Left renal pelvis (tissue), 4 donors: ENCODE measurements at places on chromosomes 11 and 22. TPM values are rescaled to one million over a fixed set of nuclear protein-coding genes. Genes with fewer than 3 reads are reported as not detected.

GRCh38 chr11:1780700-1781592 is 17.2 kb upstream of the CTSD start:
- DNase-seq = no peak

NXPE1 gene
- not detected for polyA plus RNA-seq

DNA sequence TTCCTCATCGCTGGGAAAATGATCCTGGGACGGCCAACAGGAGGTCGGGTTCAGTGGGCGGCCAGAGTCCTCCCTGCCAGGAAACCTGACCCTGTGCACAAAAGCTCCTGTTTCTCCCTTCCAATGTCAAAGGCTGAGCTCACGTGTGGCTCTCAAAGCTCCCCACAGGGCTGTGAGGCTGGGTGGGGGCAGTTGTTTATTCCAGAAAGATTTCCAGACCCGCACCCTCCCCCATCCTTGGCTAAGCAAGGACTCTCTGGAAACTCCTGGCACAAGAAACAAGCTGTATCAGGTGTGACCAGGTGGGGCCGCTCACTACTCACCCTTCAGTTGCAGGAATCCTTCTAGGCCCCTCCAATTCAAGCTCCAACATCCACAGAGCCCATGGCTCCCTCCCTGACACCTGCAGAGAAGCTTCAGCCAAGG is 131.9 kb downstream of the SHANK2 start:
- peak; percentile 46 for DNase-seq

DNA sequence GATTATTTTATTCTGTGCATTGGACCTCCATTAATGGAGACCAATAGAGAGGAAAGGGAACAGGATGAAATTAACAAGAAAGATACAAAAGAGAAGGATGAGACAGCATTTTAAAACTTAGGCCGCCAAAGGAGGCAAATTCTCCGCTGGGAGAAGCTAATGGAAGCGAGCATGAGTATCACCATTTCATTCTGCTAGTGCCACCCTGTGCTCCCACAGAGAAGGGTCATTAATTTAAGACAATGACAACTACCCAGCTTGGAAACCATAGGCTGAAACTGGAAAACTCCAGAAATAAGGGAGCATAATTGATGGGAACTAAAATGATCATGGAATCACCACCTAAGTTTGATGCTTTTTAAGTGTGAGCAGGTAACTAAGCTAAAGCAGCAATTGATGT is 69.2 kb downstream of the SLC36A4 start:
- no peak for DNase-seq

- no peak for DNase-seq
These were observed 103.1 kb downstream of the TEAD1 start for GRCh38 chr11:12777208-12777874.

SGSM1 gene
- 2.9 TPM for polyA plus RNA-seq

APOBEC3G gene
- 10.2 TPM for polyA plus RNA-seq

GRCh38 chr11:22343371-22344032 is 5.3 kb downstream of the SLC17A6 start:
- no peak for DNase-seq

OR10AG1 gene
- polyA plus RNA-seq = not detected

DNA sequence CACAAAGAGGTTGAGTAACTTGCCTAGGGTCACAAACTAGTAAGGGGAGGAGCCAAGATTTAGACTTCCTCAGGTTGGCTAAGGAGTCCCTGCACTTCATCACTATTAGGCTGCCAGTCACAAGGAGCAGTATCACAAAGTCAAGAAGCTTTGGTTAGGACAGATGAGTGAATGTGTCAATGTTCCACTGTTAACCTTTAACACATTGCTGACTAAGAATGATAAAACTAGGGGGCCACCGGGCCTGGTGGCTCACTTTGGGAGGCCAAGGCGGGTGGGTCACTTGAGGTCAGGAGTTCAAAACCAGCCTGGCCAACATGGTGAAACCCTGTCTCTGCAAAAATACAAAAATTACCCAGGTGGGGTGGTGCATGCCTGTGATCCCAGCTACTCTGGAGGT is 32.0 kb downstream of the TMEM123 start:
- no peak for DNase-seq

DNA sequence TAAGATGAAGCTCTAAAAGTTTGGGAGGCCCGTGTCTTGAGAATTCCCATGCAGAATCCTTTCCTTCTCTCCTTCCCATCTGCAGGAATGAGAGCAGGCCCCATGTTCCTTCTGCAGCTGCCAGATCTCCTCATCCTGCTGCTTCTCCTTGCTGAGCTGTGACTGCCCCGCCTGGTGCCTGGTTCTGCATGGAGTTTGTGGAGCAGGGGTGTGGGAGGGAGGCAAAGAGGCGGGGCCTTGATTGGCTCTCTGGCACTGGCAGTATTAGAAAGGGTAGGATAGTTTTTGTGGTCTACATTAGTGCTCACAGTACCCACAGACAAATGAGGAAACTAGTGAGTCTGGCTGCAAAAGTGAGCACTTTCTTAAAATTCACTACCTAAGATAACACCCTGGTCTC is 91.1 kb upstream of the CLPB start:
- DNase-seq = no peak

GRCh38 chr11:65382804-65383368 is 440 bp upstream of the SLC25A45 start:
- DNase-seq = no peak

GRCh38 chr11:110828086-110828485 is 115.8 kb upstream of the ARHGAP20 start:
- DNase-seq = no peak

- no peak for DNase-seq
These were observed 2.6 kb downstream of the SAMM50 start for GRCh38 chr22:43957871-43958270.

PKDREJ gene
- polyA plus RNA-seq = 0.44 TPM

CCDC87 gene
- 0.23 TPM for polyA plus RNA-seq

- no peak for DNase-seq
These were observed 52.4 kb downstream of the VSIG10L2 start for GRCh38 chr11:125998267-125998666.

PC gene
- 33.0 TPM for polyA plus RNA-seq

DNA sequence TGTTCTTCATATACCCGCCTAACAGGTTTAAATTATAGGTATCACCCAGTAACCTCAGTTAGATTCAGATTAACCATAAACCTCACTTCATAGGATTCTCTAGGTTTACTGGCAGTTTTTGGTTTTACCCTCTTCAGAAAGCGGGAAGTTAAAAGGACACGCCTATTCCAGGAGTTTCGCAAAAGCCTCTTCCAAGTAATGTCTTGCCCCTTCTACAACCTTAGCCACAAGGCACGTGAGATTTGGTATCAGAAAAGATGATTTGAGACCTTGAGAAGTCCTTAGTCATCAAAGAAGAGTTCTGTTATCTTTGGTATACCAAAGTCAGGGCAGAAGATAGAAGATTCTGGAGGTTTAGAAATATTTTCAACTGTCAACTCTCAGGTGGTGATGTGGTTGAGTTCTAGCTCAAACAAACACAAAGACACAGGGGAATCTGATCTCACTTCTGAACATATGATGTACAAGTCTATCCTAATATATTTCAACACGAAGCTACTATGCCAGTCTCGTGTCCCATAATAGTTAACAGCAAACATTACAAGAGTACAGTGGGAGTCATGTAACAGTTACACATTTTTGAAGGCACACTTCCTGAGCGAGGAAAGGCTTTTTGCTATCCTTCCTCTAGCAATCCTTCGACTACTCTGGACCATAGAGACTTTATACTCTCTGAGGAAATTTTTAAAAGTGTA is 103.5 kb downstream of the USP35 start:
- no peak for DNase-seq

DNA sequence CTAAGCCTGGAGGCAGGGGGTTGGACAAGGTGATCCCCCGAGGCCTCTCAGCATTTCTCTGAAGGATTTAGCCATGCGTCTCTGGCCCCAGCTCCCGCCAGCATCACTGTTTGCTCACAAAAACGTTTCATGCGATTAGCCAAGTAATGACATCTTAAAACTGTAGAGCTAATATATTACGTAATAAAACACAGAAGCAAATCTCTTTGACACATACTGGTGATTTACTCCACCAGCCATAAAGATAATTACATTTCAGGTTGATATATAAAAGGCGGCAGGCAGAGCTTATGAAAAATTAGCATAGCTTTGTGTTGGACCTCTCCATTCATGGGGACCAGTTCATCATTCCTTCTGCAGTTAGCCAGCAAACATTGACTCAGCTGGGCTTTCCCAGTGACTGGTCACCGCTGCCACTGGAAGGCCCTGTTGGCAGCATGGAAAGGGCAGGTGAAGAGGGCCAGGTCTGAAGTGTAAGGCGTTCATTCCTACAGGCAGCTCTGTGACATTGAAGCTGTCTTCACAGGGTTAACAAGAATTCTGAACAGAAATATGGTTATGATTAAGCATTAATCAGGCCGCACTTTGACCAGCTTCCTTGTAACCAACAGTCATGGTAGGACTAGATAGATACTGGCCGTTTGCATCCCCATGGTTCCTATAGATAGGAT is 150.3 kb downstream of the NECTIN1 start:
- no peak for DNase-seq

- no peak for DNase-seq
These were observed 129.1 kb downstream of the PARVA start for GRCh38 chr11:12506404-12506921.

- DNase-seq = no peak
These were observed 122.3 kb upstream of the SNX19 start for GRCh38 chr11:131038597-131038996.

CAVIN3 gene
- 12.0 TPM for polyA plus RNA-seq

TSPAN32 gene
- polyA plus RNA-seq = 2.0 TPM

BTG4 gene
- polyA plus RNA-seq = not detected

OR4C46 gene
- not detected for polyA plus RNA-seq
